GDM1 (cell line): ENCODE measurements at places on chromosomes 1 and 21.

DNA sequence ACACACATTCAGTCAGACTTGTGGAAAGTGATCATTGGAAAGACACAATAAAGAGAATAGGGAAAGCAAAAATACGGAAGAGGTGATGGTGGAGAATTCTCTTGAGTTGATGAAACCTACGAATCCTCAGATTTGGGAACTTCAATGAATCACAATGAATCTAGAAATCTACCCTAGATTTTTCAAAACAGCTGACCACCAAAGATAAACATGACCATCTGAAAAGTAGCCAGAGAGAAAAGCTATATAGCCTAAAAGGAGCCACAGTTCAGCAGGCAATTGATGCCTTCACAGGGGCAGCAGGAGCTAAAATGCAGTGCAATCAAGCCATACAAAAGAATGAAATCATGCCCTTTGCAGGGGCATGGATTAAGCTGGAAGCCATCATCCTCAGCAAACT is 170.6 kb upstream of the RUNX1 start:
- no peak for DNase-seq

DNA sequence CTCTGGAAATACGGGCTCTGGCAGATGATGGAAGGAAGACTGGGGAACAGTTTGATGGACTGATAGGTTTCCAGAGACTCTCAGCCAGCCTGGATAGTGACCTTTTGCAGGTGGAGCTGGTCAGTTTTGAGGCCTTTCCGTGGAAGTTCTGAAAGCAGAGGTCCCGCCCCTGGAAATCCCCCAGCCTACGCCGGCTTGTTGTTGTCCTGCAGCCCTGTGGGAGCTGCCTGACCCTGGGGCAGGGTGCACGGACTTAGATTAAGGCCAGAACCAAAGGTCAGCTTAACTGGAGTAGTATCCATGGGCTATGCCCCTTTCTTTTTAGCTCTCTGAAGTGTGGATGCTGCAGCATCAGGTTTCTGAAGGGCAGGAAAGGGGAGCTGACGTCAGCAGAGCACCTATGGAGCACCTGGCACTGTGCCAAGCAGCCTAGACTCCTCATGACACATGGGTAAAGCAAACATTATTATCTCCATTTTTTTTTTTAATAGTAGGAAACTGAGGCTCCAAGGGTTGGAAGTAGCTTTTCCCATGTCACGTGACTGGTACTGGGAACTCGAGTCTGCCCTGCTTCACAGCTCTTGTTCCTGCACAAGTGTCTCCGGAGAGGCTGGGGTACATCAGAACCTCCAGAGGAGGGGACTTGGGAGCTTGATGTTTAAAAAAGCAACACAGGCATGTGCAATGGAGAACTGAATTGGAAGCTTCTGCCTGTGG is 38.5 kb downstream of the IER5 start:
- no peak for DNase-seq

- no peak for DNase-seq
Measured at GRCh38 chr21:18089786-18090185, 154.8 kb upstream of the CHODL start.

DNA sequence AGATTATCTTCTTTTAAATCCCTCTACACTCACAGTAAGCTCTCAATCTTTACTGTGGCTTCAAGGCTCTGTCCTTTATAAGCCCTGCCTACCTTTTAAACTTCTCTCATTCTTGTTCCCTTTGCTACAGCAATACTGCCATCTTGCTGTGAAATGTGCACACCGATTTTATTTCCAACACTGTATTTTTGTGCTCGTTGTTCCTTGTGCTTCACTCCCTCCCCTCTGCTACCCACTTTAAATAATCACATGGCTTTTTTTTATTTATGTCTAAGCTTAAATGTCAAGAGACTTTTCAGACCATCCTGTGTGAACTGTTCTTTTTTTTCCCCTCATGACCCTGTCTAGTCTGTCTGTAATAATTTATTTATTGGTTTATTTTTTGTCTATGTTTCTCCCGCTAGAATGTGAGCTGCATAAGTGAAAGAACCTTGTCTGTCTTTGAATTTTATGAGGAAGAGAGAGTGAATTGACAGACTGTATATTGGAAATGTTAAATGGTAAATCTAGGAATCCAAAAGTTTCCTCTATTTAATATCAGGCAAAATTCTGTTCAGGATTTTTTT is 45.7 kb downstream of the ABCD3 start:
- DNase-seq = peak; percentile 56

DNA sequence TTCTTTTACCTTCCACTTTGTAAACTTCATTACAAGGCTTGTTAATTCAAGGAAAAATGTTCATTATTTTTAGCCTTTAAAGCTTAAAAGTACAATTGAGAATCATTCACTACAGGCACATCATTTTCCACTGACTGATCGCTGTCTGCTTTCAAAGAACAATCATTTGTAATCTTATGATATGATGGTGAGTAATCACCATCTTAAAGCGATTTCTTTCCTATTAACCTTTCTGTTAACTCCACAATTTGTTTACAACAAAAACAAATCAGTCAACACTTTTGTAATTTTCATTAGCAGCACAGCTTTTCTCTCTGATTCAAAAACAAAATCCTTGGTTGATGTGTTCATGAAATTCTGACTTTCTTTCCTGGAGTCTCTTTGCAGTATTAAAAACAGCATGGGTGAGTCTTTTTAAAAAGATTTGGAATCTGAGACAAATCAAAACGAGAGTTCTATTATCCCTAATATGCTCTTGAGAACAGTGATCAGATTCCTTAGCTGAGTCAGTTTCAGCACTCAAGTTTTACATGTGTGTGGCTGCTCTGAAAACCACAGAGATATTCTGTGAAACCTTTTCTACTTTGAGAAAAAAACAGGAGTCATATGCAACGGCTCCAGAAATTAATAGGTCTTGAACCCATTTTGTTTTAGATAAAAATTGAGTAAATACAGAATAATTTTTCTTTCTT is 145.8 kb upstream of the TMPRSS15 start:
- no peak for DNase-seq

GRCh38 chr1:206469933-206470691 is at the start of gene IKBKE:
IKBKE (plus strand) TSS chr1:206470476; CDS start chr1:206473228, 2,752 bp downstream.
- DNase-seq = peak; percentile 59

DNA sequence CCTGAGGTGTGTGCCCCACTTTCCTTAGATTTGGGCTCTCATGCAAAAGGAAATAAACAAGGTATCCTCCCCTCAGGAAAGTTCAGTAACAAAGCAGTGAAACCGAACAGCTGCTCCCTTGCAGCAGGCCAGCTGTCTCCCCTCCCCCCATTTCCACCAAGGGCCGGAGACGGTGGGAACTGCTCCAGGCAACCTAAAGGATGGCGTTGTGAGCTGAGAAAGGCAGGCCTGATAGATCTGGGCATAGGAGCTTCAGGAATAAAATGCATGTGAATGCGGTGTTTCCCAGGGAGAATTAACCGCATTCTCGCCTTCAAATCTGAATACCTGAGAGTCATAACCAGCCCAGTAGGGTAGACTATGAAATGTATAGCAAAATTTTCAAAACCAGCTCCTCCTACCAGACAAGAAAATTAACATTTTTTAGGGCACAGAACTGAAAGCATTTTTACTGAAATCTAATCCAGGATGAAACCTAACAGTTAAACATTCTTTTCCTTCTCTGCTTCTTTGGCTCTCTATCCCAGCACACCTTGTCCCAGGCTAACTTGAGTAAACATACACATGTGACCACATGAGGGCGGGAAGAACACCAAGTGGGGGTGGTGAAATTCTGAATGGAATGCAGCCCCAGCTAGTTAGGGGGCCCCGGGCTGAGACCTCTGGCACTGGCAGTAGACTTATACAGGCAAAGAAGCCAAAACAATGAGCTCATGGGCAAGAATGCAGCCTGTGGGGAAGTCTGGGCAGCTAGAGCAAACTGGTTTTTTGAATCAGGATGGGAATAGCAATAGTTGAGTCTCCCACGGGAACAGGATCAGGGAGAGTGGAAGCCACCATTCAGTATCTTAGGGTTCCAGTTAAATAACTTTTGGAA is 11.5 kb downstream of the MCL1 start:
- DNase-seq = no peak

DNA sequence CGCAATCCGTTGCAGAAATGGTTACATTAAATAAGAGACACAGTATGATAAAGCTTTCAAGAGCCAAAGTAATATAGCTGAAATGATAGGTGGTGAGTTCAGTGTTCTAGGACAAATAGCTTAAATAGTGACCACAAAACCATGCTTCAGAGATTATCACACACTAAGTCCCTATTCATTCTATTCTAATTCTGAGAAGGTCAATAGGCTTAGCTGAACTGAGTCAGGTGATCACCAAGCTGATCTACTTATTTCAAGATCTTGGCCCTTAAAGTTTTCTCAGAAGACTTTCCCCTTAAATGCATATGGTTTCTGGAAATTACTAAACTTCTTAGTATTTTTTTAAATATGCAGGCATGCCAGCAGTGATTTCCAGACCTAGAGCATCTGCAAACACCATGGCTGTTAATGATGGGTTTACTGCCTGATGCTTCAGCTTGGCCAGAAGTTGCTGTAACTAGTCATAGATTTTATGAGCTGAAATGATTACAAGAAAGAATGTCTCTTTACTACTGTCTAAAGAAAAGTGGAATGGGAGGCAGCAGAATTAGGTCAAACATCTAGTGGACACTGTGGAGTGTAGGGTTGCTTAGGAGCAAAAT is 242.9 kb downstream of the ST6GALNAC3 start:
- no peak for DNase-seq

DNA sequence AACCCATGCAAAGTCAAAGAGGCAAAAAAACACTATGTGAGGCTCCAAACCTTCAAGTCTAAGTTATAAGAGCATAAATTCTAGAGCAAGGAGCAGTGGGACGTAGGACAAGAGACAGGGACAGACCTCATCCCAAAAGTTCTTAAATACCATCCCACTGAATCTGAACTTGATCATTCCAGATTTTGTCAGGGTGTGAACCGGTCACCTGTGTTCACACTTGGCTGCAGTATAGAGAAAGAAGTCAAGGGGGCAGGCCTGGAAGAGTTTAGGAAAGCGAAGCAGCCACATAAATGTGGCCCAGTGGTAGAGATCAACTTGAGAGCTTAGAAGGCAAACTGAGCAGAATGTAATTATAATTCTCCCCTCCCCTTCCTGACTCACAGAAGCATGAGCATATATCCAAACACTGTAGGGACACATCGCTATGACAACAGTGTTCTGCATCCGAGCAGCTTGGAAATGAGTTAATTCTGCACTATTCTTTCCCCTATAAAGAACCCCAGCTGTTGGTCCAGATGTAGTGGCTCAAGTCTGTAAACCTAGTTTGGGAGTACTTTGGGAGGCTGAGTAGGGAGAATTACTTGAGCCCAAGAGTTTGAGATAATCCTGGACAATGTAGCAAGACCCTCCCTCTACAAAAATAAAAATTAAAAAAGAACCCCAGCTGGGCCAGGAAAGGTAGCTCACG is 2.7 kb downstream of the AKR7A2 start:
- DNase-seq = no peak

- no peak for DNase-seq
Measured at GRCh38 chr1:6511056-6511455, 19.6 kb upstream of the PLEKHG5 start.

- DNase-seq = no peak
Measured at GRCh38 chr1:41664861-41665640, 180.6 kb upstream of the EDN2 start.

DNA sequence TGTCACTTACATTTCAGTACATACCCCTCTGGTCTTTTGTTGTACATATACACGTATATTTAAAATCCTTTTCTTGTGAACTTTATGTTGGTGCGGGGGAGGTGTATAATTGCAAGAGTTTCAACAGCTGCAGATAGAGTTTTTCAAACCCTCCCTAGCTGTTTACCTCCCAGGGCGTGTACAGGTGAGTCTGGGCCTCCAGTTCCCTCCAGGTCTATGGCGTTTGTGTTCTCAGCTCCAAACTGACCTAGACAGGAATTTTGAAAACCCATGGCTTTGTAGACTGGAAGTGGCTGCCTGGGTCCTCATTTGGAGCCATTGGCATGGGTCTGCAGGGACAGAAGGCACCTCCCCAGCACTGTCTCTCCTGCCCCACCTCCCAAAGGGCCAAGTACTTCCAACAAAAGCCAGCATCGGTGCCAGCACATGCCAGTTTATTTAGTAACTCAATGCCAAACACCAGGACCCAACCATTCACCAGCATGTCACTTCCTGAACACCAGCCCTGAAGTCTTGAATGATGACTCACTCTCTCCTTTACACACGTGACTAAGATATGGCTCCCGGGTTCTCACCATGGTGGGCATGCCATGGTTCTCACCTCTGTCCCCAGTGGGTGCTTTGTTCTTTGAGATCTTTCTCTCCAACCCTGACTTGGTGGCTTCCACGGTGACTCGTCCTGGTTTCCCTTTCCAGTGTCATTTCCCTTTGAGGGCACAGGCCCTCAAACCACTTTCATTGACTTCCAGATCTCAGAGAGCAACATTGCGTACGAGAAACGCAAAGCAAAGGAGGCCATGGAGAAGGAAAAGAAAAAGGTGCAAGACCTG is 57.3 kb upstream of the EFHD2 start:
- peak; percentile 40 for DNase-seq

DNA sequence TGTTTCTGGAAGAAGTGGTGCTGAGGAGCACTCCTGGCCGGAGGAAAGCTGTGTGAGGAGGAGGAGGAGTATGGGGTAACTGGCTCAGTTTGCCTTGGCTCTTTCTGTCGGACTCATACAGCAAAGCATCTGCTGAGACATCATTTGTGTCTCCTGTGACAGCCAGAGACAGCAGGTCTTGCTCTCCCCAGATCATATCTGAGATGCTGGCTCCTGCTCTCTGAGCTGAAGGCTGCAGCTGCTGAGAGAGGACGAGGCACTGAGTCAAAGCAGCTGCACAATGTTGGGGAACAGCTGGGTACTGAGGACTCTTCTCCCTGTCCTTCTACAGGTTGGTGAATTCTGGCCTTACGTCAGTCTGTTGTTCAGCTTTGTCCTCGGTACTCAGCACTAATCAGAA is 14.3 kb downstream of the OR2B11 start:
- no peak for DNase-seq

DNA sequence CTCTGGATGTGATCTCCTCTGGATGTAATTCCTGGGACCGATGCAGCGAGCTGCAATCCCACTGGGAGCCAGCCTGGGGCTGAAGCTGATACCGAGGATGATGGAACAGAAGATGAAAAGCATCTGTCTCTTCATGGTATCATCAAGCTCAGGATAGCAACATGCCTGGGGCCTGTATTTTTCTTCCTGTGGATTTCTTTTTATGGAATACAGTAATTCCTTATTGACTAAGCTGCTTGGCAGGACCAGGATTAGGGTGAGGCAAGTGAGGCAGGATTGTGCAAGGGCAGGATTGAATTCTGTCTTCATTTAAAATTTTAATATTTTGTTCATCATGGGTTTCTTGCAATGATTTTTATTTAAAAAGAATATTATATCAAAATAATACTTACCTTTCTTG is 86.6 kb downstream of the SLC25A24 start:
- no peak for DNase-seq

- no peak for DNase-seq
Measured at GRCh38 chr1:222104694-222105392, 363.0 kb upstream of the DUSP10 start.
